ENCODE measurements at places on chromosomes 6 and 20. TPM values are rescaled to one million over a fixed set of nuclear protein-coding genes. Genes with fewer than 3 reads are reported as not detected.

The FRK gene
- polyA plus RNA-seq: 1.8 TPM

The ELOVL5 gene
- polyA plus RNA-seq: 20.1 TPM

The DLK2 gene
- polyA plus RNA-seq: 18.7 TPM

The CAGE1 gene
- polyA plus RNA-seq: 0.02 TPM

The NNAT gene
- polyA plus RNA-seq: 2.5 TPM

The CST7 gene
- polyA plus RNA-seq: 1.4 TPM

The NOTCH4 gene
- 17.8 TPM for polyA plus RNA-seq

The TINAG gene
- not detected for polyA plus RNA-seq

The LAMA5 gene
- polyA plus RNA-seq: 79.9 TPM

The PRR18 gene
- not detected for polyA plus RNA-seq

The C6orf163 gene
- polyA plus RNA-seq: 1.8 TPM

The MEP1A gene
- polyA plus RNA-seq: not detected

The ADGRG6 gene
- 6.8 TPM for polyA plus RNA-seq

The CCM2L gene
- 2.9 TPM for polyA plus RNA-seq

The PTK6 gene
- polyA plus RNA-seq: 81.6 TPM
